ENCODE measurements at places on chromosomes 1 and 21.

- no peak for DNase-seq
Measured at GRCh38 chr1:94927405-94928175, 680 bp upstream of the CNN3 start.

DNA sequence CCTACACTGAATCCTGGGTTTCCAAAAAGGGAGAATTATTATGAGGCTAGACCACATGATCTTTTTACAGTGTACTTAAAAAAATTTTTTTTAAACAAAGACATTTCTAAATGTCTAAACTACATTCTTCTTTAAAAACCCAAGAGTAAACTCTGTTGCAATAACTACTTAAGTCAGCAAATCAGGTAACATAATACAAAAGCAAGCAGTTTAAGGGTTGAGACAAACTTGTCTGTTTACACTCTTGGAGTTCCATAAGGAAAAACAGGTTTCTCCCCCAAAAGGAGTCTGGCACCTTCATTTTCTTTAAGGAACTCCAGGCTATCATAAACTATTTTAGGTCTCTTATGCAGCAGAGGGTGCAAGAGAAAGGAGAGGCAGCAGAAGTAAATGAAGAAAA is 12.5 kb upstream of the ANKRD45 start:
- no peak for DNase-seq

DNA sequence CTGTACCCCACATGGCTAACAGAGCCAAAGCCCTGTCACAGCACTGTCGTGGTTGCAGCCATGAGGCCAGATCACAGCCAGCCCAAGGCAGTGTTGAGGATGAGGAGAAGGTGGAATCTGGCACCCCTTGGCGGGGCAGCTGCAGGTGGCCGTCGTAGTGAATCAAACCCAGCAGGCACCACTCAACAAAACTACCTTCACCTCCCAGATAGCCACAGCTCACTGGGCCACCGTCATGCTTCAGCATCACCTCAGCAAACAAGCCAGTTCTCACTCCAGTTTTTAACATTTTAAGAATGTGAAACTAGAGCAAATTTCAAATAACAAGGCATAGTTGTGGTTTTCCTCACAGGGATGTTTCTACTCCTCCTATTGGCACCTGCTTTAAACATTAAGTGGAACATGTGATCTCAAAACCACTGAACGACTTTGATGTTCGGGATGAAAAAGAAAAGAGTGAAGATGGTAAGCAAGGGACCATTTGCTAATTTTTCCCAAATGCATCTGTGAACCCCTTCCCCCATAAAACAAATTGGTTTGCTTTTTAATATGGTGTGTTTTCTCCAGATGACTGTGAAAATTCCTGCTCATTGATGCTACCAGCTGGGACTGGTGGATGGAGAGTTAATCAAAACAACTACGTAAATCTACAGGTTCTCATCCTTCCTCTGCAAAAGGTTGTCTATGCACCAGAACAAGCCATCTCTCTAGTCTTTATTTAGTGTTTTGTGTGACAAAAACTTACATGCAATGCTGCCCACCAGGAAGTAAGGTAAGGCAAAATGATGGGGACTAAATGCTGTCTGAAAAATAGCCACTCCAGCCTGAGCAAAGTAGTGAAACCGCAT is 45.5 kb downstream of the TOR1AIP2 start:
- DNase-seq, result no peak

- no peak for DNase-seq
Measured at GRCh38 chr1:17867470-17867869, 112.3 kb downstream of the ACTL8 start.

- DNase-seq, result no peak
Measured at GRCh38 chr1:190029441-190029840, 448.2 kb downstream of the BRINP3 start.

DNA sequence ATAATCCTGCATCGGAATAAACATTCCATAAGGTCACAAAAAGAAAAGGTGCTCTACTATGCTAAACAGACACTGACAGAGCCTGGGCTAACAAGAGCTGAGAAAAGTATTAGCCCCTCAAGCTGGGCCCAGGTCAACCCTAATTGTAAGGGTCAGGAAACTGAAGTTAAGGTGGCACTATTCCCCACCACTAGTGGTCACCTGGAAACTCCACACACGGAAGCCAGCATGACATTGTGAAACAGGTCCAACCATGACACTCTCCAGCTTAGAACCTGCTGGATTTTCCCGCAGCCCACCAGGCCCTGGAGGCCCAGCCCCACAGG is 1.2 kb downstream of the PTTG1IP start:
- no peak for DNase-seq

DNA sequence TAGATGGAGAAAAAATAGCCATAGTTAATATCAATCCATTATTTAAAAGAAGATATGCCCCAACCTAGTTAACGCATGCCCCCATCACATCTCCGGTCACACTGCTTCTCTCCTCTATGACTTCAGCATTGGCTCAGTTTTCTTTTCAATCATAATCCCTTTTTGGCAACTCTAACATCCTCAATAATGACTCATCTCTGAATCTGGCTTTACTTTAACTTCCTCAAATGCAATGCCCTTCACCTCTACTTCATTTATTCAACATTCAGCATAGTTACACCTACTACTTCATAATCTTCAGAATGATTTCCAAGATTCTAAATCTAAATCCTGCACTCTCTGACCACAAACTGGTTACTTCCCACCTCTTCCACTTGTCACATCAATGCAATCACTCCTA is 417.3 kb downstream of the USH2A start:
- DNase-seq, result no peak

DNA sequence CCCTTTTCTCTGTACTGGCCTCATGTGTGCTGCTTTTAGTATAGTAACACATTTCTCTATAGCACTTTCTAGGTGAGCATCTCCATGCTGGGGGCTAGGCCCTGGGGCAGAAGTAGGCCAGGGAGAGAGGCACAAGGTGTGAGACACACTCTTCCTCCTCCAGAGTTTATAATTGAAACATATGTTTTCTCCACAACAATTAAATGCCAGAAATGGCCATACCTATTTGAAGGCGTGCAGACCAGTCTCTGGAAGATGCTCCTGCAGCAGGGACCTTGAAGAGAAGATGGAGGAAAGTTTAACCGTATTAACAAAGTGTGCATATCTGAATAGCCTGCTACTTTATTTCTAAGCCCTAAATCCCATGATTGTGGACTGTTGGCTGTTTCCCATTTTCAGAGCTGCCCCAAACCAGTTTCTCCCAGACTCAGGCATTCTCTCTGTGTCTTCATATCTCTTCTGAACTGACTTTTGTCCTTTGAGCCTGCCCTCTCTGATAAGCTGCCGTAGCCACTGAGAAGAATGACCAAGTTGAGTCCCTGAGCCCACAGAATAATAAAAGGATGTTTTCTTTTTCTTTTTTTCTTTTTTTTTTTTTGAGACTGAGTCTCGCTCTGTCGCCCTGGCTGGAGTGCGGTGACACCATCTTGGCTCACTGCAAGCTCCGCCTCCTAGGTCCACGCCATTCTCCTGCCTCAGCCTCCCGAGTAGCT is 81.3 kb downstream of the LRRC8D start:
- no peak for DNase-seq

DNA sequence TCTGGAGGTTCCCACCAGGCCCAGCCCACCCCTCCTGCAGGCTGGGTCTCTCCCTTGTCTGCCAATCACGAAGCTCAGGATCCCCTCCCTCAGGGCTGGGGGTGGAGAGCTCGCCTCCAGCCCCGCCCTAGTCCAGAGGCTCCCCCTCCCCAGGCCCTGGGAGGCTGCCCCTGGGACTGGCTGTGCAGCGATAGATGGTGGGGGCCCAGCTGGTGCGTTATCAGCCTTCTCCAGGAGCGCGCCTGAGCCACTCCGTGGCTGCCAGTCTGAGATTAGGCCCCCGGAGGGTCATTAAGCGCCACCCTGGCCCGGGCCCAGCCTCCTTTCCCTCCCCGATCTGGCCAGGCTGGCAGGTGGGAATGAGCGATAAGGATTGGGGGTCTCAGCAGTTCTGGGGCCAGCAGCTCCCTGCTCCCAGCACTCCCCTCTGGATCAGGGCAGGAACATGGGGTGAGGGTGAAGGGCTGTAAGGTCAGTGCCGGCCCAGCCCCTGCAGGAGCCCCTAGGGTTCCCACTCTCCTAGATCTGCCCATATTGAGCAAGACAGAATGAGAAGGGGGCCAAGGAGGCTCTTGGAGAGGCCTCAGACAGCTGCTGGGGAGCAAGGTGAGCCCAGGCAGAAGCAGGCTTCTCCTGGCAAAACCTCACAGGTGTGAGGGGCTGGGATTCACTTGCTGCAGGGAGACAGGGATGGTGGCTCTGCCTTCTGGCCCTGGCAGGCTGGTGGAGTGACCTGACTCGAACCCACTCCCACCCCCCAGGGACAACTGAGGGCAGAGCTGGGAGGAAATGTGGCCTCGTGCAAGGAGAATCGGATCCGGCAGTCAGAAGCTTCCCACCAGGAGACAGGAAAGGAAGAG is 8.5 kb downstream of the PDZK1IP1 start:
- no peak for DNase-seq

GRCh38 chr1:233497679-233498078 is 116.2 kb upstream of the KCNK1 start:
- no peak for DNase-seq

GRCh38 chr1:199362996-199363395 is 664.5 kb upstream of the NR5A2 start:
- no peak for DNase-seq

GRCh38 chr1:231512147-231512698 is 16.2 kb upstream of the TSNAX start:
- DNase-seq, result no peak

DNA sequence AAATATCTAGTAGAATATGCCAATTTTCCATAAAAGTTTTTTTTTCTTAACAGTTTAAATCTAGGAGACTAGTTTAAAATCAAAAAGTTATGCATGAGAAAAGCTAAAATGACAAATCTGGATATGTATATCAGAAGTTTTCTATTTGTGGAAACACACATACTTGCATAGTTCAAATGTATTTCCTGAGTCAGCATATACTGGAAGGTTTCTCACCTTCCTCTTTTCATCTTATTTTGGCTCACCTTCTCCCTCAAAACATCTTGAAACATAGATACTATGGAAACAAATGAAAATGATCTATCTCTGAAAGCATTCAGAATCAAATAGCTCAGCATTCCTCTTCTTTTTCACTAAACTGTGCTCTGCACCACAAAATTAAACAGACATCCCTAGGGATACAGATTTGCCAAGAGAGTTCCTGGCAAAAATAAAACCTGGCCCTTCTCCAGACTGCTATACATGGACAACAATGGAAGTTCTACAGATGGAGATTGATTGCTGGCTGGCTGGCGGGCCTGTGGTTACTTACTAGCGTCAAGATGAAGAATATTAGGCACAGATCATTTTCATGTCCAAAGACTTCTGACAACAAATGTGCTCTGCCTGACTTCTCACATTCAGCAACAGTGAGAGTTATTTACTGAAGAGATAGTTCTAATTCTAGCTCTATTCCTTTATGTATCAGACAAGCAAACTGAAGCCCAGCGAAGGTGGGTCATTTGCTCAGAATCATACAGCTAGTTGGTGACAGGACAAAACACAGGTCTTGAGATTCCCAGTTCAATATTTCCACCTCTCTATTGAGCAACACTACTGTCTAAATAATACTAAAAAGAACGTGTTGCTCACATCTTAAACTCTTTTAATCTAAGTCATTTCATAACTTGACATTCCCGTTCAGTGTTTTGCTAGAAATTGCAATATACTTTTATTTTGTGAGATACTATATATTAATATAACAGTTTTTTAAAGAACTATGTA is 26.6 kb downstream of the DIPK1A start:
- peak; percentile 70 for DNase-seq

GRCh38 chr1:43481491-43481890 is 27.8 kb upstream of the HYI start:
- no peak for DNase-seq

DNA sequence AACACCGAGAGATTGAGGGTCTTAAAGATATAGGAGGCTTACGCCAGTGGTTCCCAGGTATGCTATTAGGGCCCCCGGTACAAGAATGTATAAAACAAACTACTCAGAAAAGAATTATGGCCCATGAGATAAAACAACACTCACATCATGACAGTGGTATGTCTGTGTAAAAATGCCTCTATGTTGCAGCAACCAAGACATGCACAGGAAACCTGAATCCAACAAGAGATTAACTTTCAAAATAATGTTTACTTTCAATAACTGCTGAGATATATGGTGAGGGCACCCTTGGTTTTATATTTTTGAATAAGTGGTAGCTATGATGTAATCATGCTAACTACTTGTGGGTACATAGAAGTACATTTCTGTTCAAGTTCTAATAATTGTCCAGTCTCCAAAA is 74.9 kb downstream of the PUM1 start:
- DNase-seq, result no peak

- no peak for DNase-seq
Measured at GRCh38 chr21:42042651-42043050, 28.5 kb upstream of the UMODL1 start.

DNA sequence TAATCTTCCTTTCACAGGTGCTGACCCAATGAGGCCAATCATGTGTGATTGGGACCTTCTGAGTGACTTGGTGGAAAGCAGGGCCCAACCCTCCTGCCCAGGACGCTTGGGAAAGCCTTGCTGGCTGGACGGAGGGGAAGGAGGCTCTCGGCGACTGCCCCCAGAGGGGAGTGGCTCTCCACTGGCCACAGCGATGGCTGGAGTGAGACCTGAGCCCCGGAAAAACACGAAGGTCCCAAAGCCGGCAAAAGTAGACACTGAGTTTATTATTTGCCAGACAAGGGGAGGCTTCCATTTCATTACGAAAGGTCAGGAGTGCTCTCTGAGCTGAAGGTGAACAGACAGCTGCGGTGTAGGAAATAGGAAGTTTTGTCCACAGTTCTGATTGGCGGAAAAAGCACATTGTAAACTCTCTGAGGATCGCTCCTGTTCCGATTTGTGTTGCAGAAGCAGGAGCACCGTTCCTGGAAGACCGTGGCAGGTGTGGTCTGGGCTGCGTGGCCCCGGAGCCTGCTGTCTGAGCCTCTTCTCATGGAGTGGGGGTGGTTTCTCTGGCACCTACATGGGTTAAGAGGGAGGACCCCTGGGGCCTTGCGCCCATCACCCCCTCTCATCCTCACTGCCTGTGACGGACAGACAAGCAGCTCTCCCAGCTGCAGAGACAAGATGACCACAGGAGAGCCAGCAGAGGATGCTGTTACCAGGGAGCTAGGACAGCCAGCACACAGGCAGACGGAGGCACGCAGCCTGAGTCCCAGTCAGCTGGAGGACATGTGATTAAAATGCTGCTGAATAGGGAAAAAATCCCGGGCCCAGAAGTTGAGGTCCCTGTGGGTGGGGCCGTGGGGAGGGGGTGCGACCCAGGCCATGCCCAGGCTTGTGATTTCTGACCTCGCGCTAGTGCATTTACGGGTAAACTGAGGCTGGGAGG is 41.5 kb downstream of the KRTAP10-1 start:
- DNase-seq, result no peak

- DNase-seq, result no peak
Measured at GRCh38 chr1:162974810-162975209, 94.4 kb upstream of the RGS4 start.
